HT1080 (cell line): ENCODE measurements at places on chromosomes 2 and 18. TPM values are rescaled to one million over a fixed set of nuclear protein-coding genes. Genes with fewer than 3 reads are reported as not detected.

Gene KRTCAP3
- 0.34 and 0.50 TPM in 2 replicates for total RNA-seq

Gene STARD6
- total RNA-seq, result not detected in 2 replicates

Gene ANTXR1
- 32.8 and 40.4 TPM in 2 replicates for total RNA-seq

GRCh38 chr18:28359176-28359575 lies 182.2 kb upstream of the CDH2 start:
- no peak for DNase-seq

DNA sequence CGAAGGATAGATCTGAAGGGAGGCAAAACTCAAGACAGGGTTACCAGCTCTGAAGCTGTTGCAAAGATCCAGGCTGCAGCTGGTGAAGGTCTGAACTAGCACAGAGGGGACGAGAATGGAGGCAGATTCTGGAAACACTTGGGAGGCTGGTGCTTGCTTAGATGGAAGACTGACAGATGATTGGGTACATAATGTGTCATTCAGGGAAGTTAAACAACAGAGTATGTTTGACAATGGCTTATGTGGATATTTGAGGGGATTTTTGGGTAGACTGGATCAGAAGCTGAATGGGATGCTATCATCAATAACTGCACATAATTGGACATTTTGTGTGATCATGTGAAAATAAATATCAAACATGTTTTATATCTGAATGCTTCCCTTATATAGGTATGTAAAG lies 2.3 kb upstream of the ZNF396 start:
- no peak for DNase-seq
